ENCODE measurements at places on chromosomes 4 and X. TPM values are rescaled to one million over a fixed set of nuclear protein-coding genes. Genes with fewer than 3 reads are reported as not detected.

GRCh38 chr4:125191232-125191631, 123.5 kb upstream of the FAT4 start:
- DNase-seq: no peak
- H3K4me1 ChIP-seq: no peaks in the 10 kb centered on the region
- no peak overlapping the region for H3K4me3 ChIP-seq
- no peak overlapping the region for H3K27ac ChIP-seq
- no peaks in the 10 kb centered on the region for H3K36me3 ChIP-seq
- H3K27me3 ChIP-seq: no peaks in the 10 kb centered on the region

SPANXN4 gene
- not detected for total RNA-seq

PRRG3 gene
- not detected for total RNA-seq

GABRG1 gene
- total RNA-seq: not detected

GRCh38 chr4:29553846-29554245, 1166.3 kb upstream of the PCDH7 start:
- no peaks in the 10 kb centered on the region for H3K36me3 ChIP-seq
- H3K4me1 ChIP-seq: no peaks in the 10 kb centered on the region
- DNase-seq: no peak
- no peak overlapping the region for H3K27ac ChIP-seq
- no peak overlapping the region for H3K4me3 ChIP-seq

- H3K4me1 ChIP-seq: no peaks in the 10 kb centered on the region
- DNase-seq: no peak
- no peaks in the 10 kb centered on the region for H3K36me3 ChIP-seq
- H3K27ac ChIP-seq: no peak overlapping the region
These were observed 204.5 kb downstream of the SLC7A11 start for GRCh38 chr4:138037696-138038095.
